ENCODE measurements at places on chromosomes 6 and 20.

DNA sequence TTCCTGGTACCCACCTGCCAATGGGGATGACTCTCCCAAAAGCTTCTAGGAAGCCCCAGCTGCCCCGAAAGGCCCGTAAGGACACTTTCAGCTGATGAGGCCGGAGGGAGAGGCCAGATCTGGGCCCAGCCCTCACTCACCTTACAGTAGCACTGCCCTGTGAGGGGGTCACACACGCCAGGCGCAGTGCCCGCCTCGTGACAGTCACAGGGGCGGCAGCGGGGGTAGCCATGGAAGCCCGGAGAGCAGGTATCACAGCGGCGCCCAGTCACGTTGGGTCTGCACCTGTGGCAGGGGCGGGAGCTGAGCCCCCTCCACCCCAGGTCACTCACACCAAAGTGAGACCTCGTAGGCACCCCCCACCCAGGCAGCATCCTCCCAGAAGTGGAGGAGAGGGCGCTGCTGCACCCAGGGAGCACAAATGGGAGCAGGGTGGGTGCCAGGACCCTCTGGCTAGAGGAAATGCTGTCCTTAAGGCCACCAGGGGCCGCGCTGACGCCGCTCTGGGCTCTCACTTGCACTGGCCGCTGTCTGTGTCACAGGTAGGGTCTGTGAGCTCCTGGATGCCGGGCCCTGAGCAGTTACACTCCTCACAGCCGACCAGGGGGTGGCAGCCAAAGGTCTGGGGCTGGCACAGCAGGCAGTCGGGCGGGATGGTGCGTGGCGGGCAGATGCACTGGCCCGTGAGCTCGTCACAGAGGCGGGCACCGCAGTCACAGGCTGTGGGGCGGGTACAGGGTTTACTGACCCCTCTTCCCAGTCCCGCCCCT lies 25.1 kb downstream of the ADRM1 start:
- H3K4me1 ChIP-seq, result no peaks in the 10 kb centered on the region
- peaks cover 6% of the 10 kb centered on the region for H3K27me3 ChIP-seq
- DNase-seq, result no peak
- no peak overlapping the region for H3K4me3 ChIP-seq

DNA sequence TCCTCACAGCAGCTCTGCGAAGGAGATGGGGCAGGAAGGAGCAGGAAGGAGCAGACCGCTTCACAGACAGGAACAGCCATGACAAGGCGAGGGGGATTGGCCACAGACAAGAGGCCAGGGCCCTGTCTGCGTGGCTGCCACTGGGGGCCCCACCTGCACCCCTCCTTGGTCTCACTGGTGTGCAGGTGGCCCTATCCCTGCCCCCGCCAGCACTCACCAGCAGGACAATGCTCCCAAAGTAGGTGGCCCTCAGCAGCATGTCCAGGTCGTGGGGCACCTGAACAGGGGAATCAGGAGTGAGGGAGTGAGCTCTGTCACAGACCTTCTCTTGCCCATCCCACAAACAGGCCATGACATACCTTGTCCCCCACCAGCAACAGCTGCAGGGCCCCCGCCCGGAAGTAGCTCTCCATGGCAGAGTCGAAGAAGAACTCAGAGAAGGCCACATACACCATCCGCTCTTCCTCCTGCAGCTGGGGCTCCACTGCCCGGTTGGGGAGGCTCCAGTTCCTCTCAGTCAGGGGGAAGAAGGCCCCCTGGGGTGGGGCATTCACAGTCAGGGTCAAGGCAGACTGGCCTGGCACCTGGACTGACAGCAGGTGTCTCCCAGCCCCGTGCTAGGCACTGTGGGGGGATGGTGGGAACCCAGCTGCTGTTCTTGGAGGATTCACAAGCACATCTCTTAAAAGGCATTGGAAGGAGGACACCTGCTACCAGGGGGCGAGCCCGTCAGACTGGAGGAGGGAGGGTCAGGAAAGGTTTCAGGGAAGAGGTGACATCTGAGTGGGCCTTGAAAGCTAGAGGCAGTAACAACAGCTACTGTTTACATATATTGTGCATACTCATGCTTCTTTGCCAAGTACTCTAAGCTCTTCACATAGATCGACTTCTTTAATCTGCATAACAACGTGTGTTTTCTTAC lies 7.1 kb downstream of the PLTP start:
- no peaks in the 10 kb centered on the region for H3K27me3 ChIP-seq
- H3K27ac ChIP-seq, result no peak overlapping the region
- H3K36me3 ChIP-seq, result no peaks in the 10 kb centered on the region
- no peaks in the 10 kb centered on the region for H3K4me1 ChIP-seq

DNA sequence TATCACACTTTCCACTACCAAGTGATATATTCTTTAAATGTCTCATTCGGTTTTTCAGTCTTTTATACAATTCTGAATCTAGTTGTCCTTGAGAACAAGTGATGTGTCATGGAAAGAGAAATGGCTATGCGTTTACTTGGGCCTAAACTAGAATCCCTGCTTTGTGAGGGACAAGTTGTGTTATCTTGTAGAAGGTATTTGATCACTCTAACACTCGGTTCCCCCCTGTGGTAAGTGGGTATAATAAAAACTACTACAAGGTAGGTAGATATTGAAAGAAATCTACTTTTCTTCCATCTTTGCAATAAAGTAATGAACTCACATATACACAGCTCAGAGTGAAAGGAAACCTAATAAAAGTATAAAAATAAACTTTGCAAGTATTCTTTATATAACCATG lies 108.9 kb downstream of the MANEA start:
- H3K27ac ChIP-seq, result peak overlapping the region; percentile 67
- no peak overlapping the region for H3K4me3 ChIP-seq
- H3K4me1 ChIP-seq, result peaks cover 22% of the 10 kb centered on the region
- H3K36me3 ChIP-seq, result peaks cover 5% of the 10 kb centered on the region
- H3K27me3 ChIP-seq, result no peaks in the 10 kb centered on the region

GRCh38 chr6:9408402-9409117 lies 973.2 kb upstream of the SLC35B3 start:
- no peak overlapping the region for H3K27ac ChIP-seq
- no peak for DNase-seq
- no peaks in the 10 kb centered on the region for H3K36me3 ChIP-seq
- peaks cover 6% of the 10 kb centered on the region for H3K4me1 ChIP-seq
- H3K27me3 ChIP-seq, result no peaks in the 10 kb centered on the region
- H3K4me3 ChIP-seq, result no peak overlapping the region

DNA sequence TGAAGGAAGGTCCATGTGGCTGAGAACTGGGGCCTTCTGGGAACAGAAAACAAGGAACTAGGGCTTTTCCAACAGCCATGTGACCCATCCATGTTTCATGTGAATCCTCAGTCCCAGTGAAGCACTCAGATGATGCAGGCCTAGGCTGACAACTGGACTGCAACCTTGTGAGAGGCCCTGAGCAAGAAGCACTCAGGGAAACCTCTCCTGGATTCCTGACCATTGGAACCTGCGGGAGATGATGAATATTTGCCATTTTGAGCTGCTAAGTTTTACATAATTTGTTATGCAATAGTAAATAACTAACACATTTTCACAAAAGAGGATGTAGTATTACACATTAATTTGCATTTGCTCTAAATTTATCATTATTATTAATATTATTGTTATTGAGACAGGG lies 38.4 kb upstream of the HLA-G start:
- H3K27ac ChIP-seq, result no peak overlapping the region
- H3K4me3 ChIP-seq, result no peak overlapping the region
- no peaks in the 10 kb centered on the region for H3K4me1 ChIP-seq
- no peak for DNase-seq
- H3K27me3 ChIP-seq, result peaks cover 5% of the 10 kb centered on the region
- peaks cover 6% of the 10 kb centered on the region for H3K36me3 ChIP-seq

DNA sequence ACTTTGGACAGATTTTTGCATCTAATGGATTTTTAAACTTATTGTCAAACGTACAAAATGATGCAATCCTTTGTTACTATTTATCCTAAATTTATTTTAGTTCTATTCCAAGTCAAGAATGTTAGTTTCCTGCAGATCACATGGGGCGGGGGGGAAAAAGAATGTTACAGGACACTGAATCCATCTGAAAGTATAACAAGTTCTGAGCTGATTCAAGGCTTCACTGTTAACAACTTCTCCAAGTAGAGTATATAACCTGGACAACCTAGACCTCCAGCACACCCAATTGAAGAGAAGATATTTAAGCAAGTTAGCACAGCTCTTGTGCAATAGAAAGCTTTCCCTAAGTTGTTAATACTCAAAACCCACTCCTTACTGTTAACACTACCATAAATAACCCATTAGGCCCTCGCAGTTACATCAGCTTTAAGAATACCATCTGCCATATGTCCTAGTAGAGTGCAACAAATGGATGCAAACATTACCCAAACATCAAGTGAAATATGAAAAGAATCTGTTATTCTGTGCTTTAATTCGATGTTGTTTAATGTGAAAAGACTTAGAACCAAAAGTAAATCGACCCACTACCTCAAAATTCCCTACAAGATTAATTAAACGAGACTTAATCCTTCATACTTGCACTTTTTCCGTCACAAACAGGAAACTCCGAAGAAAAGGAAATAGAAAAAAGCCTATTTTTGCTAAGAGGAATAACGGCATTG lies 1.3 kb downstream of the SEC63 start:
- H3K27ac ChIP-seq, result peak overlapping the region; percentile 99
- H3K36me3 ChIP-seq, result no peaks in the 10 kb centered on the region
- H3K4me1 ChIP-seq, result peaks cover 13% of the 10 kb centered on the region
- DNase-seq, result no peak
- H3K27me3 ChIP-seq, result peaks cover 16% of the 10 kb centered on the region
- peak overlapping the region; percentile 99 for H3K4me3 ChIP-seq

DNA sequence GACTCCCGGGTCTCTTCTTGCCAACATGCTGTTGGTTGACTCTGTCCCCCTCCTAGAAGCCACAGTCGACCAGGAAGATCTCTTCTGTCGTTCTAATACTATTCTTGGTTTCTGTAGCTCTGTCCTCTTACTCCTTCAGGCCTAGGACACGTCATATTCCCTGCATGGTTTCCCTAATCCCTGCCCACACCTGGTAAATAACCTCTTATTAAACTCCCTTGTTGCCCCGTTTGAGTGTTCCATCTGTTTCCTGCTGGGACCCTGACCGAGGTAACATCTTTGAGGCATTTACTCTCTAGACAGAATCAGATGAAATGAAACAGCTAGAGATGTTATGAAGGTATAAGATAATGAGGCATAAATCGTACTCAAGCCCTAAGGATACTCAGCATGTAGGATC lies 68.1 kb downstream of the PLCB4 start:
- DNase-seq, result no peak
- no peak overlapping the region for H3K4me3 ChIP-seq
- H3K27ac ChIP-seq, result no peak overlapping the region
- peaks cover 3% of the 10 kb centered on the region for H3K4me1 ChIP-seq

GRCh38 chr20:43962530-43962929 lies 47.9 kb downstream of the TOX2 start:
- no peak overlapping the region for H3K4me3 ChIP-seq
- no peak overlapping the region for H3K27ac ChIP-seq
- no peaks in the 10 kb centered on the region for H3K36me3 ChIP-seq
- peaks cover 9% of the 10 kb centered on the region for H3K4me1 ChIP-seq
- DNase-seq, result no peak

DNA sequence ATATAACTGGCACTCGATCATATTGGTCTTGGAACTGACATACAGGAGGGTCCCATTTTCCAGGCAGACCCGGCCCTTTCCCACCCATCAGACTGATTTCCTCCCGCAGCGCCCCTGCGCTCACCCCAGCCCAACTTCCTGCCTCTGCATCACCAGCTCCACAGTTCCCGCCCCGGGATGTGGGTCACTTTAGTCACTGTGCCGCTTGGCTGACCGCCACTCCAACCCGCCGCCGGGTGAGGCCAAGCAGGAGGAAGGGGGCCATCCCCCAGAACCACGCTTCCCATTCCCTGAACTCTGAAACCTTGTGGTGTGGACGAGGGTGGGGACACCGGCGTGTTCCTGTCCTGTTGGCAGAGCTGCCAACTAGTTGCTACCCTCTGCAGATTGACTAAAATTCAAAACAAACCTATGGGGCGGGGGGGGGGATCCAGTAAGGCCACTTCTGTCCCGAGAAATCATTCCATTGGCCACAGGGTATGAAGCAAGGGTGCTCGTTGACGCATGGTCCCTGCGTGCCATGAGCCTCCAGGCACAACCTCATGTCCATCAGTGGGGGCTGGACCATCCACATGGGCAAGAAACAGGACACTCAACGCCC lies 12.3 kb downstream of the TGM2 start:
- H3K4me1 ChIP-seq, result peaks cover 5% of the 10 kb centered on the region
- DNase-seq, result no peak
- no peak overlapping the region for H3K4me3 ChIP-seq
- H3K27me3 ChIP-seq, result peaks cover 2% of the 10 kb centered on the region

GRCh38 chr20:63556873-63557478 lies 3.0 kb downstream of the FNDC11 start:
- H3K4me1 ChIP-seq, result no peaks in the 10 kb centered on the region
- peak overlapping the region; percentile 35 for H3K27ac ChIP-seq
- H3K27me3 ChIP-seq, result peaks cover 3% of the 10 kb centered on the region
- no peaks in the 10 kb centered on the region for H3K36me3 ChIP-seq
- H3K4me3 ChIP-seq, result no peak overlapping the region
- no peak for DNase-seq

- DNase-seq, result no peak
- no peak overlapping the region for H3K27ac ChIP-seq
- H3K4me1 ChIP-seq, result peaks cover 19% of the 10 kb centered on the region
- H3K27me3 ChIP-seq, result peaks cover 10% of the 10 kb centered on the region
- no peaks in the 10 kb centered on the region for H3K36me3 ChIP-seq
- H3K4me3 ChIP-seq, result no peak overlapping the region
These were observed 58.9 kb upstream of the RREB1 start for GRCh38 chr6:7048894-7049293.

DNA sequence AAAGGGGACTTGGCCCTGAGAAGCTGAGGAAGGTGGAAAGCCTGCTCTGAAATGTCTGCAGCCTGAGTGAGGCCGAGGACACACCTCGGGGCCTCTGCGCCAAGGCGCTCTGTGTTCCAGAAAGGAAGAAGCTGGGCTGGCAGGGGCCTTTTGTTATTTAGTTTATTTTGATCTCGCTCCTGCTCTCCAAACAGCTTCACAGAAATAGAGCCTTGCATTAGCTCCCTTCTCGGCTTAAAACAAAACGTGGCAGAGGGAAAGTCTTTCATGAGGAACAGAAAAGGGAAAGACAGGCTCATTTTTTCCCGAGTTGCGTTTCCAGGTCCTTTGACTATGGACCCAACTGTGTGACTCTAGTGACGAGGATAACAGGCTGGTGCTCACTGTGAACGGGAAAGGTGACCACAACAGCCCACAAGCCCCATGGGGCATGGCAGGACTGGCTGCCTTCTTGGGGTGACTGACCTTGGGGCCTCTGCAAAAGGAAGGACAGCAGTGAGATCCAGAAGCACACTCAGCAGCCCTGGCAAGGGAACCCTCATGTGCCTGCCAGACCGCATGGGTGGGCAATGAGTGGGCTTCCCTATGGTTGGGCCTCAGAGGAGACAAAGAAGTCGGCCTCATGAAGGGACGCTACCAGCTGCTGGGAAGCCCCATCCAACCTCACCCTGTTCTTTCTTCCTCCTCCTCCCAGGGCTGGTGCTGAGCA lies 18.7 kb downstream of the LEMD2 start:
- H3K4me1 ChIP-seq, result peaks cover 27% of the 10 kb centered on the region
- no peaks in the 10 kb centered on the region for H3K27me3 ChIP-seq
- no peak overlapping the region for H3K4me3 ChIP-seq
- H3K36me3 ChIP-seq, result no peaks in the 10 kb centered on the region
- no peak for DNase-seq

GRCh38 chr6:30272032-30272431 lies 54.7 kb upstream of the TRIM39 start:
- peaks cover 4% of the 10 kb centered on the region for H3K36me3 ChIP-seq
- H3K27ac ChIP-seq, result no peak overlapping the region
- H3K27me3 ChIP-seq, result no peaks in the 10 kb centered on the region
- H3K4me3 ChIP-seq, result no peak overlapping the region

- H3K4me3 ChIP-seq, result no peak overlapping the region
- no peaks in the 10 kb centered on the region for H3K27me3 ChIP-seq
- H3K4me1 ChIP-seq, result no peaks in the 10 kb centered on the region
- DNase-seq, result no peak
- no peaks in the 10 kb centered on the region for H3K36me3 ChIP-seq
These were observed 27.7 kb downstream of the HAO1 start for GRCh38 chr20:7912551-7912950.

Measured in glutamatergic neuron (in vitro differentiated cells).